ENCODE measurements at places on chromosomes 4 and X.

DNA sequence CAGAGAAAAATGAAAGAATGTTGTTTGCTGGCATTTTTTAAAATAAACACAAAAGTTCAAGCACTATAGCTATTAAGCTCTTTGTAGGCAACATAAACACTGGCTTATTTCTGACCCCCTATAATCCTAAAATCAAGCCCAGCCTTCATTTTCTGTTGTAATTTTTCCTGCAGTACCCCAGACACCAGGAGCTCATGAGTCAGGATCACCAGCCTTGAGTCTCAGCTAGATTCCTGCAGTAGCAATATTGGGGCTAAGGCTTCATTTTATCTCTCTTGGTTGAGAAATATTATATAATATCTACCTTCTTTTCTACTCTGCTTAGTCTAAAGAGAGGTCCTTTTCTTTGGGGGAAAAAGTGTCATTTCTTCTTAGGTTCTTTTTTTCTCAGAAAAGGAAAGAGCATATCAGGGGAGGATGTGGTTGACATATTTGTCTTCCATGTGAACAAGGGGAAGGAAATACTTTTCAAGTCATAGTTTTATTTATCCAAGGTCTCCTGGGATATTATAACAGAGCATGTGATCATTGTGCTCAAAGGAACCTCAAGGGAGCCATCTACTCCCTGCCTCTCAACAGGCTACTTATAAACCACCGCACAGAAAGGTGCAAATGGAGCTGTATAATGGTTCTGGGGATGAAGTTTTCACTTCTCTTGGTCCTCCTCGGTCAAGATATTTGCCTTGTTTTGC lies 678.3 kb upstream of the NR3C2 start:
- DNase-seq, result no peak

- no peak for DNase-seq
These were observed 71.1 kb upstream of the ZCCHC13 start for GRCh38 chrX:74232859-74233258.

DNA sequence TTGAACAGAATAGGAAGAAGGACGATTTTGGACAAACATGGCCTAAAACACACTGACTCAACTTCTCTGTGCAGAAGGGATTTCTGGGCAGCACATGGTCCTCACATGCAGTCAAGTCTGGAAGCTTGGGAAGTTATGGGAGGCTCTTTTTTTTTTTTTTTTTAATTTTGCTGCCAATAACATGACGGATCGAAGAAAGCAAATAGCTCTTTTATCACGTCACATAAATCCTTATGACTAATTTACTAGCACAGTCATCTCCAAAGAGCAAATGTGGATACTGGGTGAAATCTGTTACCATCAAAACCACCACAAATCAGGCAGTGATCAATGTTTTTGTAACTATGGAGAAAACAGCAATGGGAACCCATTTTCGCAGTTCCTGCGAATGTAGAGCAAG lies 193.3 kb upstream of the FAM9B start:
- DNase-seq, result no peak

DNA sequence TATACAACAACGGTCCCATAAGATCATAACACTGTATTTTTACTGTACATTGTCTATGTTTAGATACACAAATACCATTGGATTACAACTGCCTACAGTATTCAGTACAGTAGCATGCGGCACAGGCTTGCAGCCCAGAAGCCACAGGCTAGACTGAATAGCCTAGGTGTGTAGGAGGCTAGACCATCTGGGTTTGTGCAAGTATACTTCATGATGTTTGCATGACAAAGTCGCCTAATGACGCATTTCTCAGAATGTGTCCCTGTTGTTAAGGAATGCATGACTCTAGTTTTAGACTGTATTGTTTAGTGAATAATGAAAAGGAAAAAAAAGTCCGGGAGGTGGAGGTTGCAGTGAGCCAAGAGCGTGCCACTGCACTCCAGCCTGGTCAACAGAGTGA lies 56.5 kb upstream of the C4orf50 start:
- DNase-seq, result no peak

DNA sequence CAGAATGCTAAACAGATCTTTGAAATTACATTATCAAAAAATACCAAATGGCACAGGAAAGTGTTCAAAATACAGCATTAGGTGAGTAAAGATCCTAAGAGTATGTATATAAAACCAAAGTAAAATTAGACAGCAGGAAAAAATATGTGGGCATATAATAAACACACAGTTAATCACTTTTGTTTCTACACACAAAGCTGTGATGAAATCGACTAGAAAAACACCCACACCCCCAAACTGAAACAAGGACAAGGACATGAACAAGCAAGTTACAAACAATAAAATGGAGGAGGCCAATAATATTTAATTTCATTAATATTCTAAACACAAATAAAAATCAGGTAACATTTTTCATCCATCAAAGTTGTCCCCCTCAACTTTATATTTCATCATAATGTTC lies 143.2 kb downstream of the FRYL start:
- DNase-seq, result no peak

- no peak for DNase-seq
These were observed 20.5 kb downstream of the ARSJ start for GRCh38 chr4:113958766-113959538.

- no peak for DNase-seq
These were observed 32.2 kb downstream of the PSAPL1 start for GRCh38 chr4:7402526-7402925.

GRCh38 chr4:177860171-177860570 lies 417.9 kb upstream of the AGA start:
- DNase-seq, result no peak

DNA sequence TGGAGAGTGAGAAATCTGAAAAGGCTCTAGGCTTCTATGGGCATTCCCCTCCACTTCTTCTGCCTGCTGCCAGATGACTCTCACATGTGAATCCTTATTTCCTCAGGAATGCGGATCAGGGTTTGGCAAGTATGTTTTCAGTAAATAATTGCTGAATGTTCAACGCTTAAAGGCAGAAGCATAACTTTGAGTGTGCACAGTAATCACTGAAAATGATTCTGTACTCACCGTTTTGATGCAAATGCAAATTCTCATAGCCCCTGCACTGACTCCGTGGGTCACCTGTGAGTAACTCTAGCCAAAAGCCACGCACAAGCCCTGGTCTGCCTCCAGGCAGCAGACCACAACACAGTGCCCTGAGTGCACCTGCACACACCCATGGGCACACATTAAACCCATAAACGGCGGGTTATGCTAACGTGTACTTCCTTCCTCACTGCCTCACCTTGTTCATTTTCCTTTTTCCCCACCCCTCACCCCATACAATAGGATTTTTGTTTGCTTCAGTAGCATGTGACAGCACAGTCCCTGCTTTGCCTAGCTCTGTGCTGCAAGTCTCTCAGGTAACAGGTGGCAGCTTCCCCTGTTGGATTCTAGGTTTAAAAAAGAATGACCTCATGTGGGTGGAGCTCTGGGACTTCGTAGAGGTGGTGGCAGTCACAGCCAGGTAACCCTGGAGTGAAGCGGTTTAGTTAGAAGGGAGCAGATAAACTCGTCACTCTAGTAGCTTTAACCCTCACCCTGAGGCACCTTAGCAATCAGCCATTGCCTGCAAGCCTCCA lies at the start of gene ARHGEF38:
Gene ARHGEF38, plus strand, starts transcription at position 656 of the 782 bp plus-strand sequence. CDS start 146 bp downstream, outside the sequence.
- peak; percentile 70 for DNase-seq

DNA sequence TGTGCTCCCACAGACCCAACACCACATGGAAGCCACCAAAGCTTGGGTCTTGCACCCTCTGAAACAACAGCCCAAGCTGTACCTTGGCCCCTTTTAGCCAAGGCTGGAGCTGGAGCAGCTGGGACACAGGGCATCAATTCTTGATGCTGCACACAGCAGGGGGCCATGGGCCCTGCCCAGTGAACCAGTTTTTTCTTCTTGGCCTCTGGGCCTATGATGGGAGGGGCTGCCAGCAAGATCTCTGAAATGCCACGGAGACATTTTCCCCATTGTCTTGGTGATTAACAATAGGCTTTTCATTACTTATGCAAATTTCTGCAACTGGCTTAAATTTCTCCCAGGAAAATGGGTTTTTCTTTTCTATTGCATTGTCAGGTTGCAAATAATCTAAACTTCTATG lies 49.0 kb downstream of the SPANXA2 start:
- no peak for DNase-seq

DNA sequence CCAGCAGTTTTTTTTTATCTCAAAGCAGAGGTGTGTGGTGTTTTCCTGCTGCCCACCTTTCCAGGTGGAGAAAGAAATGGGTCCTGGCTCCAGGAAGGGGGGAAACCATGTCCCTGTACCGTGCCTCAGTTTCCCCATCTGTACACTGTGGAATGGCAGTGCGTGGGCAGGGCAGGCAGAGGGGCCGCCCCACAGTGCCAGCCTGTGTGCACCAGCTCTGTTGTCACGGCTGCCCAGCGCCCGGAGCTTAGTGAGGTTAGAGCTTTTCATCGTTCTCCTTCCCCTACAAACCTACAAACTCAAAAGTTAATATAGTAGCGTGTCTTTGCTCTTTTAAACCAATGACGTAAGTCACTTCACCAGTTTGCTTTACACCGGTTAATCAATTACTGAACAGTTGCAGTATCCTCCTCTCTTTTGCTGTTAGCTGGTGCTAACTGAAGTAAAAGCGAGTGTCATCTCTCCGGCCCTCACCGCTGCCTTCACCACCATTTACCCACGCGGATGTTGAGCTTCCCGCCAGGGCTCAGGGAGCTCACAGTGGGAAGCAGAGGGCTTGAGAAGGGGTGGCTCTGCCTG lies 114.8 kb upstream of the ADRA2C start:
- no peak for DNase-seq

GRCh38 chr4:32830160-32830559 lies 2110.0 kb downstream of the PCDH7 start:
- DNase-seq, result no peak

Data from Peyer's patch (tissue), 4 donors.